SK-N-DZ (cell line): ENCODE measurements at places on chromosomes 6 and 20.

- no peak for DNase-seq
Measured at GRCh38 chr6:143234734-143235133, 174.0 kb downstream of the AIG1 start.

- DNase-seq, result no peak
Measured at GRCh38 chr6:32191696-32192607, 491 bp downstream of the GPSM3 start.

DNA sequence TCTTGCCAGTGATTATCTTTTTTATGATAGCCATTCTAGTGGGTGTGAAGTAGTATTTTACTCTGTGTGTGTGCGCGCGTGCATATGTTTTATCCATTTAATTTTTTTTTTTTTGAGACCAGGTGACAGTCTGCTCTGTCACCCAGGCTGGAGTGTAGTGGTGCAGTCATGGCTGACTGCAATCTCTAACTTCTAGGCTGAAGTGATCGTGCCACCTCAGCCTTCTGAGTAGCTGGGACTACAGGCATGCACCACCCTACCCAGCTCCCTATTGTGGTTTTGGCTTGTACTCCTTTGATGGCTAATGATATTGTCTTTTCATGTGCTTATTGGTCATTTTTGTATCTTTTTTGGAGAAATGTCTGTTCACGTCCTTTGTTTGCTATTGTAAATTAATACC is 33.3 kb downstream of the ITCH start:
- no peak for DNase-seq

GRCh38 chr6:168122521-168122920 is 43.5 kb upstream of the FRMD1 start:
- DNase-seq, result no peak

DNA sequence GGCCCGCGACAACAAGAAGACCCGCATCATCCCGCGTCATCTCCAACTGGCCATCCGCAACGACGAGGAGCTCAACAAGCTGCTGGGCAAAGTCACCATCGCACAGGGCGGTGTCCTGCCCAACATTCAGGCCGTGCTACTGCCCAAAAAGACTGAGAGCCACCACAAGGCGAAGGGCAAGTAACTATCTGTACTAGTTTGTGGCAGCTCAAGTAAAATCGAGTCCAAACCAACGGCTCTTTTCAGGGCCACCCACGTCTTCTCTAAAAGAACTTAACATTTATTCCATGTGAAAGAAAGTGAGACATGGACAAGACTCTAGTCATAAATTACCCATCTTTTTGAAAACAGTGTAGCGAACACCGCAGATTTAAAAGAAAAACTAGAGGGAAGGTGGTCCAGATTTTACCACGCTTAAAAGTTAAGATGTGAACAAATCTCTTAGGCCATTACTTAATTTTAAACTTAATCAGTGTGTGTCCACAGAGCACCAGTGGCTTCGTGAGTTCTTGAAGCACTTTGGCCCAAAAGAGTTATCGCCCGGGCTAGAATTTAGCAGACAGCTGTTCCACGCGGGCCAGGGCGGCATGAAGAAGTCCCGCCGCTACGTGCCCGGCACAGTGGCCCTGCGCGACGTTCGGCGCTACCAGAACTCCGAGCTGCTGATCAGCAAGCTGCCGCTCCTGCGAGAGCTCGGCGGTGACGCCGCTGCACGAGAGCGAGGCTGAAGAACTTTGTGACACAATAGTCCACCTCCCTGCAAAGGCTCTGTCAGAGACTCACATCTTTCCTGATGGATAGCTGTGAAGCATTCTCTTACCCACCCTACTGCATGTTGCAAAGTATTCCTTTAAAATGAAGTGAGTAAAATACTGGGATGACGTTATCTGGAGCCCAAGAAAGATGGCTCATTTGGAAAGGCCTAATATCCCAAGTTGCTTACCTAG is 113.9 kb upstream of the PRSS16 start:
- peak; percentile 64 for DNase-seq

GRCh38 chr6:74408844-74409243 is 712.8 kb downstream of the CD109 start:
- DNase-seq, result no peak

- DNase-seq, result peak; percentile 92
Measured at GRCh38 chr6:158674342-158675131, 24.7 kb downstream of the SYTL3 start.

GRCh38 chr6:27777614-27778355 is 134.4 kb downstream of the OR2B2 start:
- DNase-seq, result no peak

- no peak for DNase-seq
Measured at GRCh38 chr6:80454197-80454596, 347.7 kb downstream of the BCKDHB start.

GRCh38 chr20:18596270-18596669 is 8.4 kb downstream of the DTD1 start:
- no peak for DNase-seq

DNA sequence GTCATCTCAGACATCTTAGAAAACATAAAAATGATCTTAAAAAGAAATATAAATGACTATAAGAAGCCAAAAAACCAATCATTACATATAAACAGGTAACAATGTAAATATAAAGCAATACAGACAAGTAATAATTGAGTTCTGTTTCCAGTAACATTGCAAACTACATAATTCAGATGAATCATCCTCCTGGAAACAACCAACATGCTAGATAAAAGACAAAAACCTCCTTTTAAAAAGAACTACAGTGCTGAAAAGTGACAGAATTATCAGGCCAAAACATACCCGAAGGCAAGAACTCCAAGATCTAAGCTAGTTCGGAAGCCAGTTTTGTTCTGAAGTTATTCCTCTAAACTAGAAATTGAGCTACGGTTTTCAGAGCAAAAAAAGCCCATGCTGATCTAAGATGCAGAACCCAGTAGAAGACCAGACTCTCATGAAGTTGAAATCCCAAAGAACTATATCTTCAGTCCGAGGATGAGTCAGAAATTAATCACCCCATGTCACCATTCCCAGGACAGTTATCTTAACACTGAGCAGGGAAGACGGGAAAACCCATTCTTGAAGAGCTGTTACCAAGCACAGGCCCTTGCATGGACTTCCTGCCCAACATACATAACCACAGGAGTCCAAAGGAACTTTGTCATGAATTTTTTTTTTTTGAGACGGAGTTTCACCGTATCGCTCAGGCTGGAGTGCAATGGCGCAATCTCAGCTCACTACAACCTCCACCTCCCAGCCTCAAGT is 9.8 kb downstream of the PGM3 start:
- no peak for DNase-seq

GRCh38 chr6:133707456-133707855 is 181.5 kb upstream of the TCF21 start:
- DNase-seq, result no peak

- DNase-seq, result peak; percentile 36
Measured at GRCh38 chr6:18207949-18208348, 52.7 kb downstream of the KDM1B start.

- DNase-seq, result no peak
Measured at GRCh38 chr20:29301624-29302259, 1955.7 kb upstream of the DEFB115 start.

DNA sequence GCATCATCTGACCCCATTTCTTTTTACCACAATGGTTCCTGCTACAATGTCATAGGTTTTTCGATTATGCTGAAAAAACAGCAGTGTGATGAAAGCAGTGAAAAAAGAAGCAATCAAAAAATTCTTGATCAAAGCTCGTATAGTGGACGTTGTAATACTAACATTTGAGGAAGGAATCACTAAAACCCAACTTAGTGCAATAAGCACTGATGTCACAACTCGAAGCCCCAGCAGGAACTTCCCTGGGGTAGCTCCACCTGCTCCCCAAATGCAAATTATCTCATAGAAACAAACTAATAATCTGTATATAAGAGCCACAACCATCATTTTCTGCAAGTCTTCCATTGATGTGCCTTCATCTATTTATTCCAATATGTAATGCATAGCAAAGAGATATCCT is 285.6 kb upstream of the SGK1 start:
- DNase-seq, result no peak
